ENCODE measurements at places on chromosomes 11 and 22.

- DNase-seq = no peak
These were observed 127.0 kb upstream of the PITPNB start for GRCh38 chr22:28046100-28046499.

DNA sequence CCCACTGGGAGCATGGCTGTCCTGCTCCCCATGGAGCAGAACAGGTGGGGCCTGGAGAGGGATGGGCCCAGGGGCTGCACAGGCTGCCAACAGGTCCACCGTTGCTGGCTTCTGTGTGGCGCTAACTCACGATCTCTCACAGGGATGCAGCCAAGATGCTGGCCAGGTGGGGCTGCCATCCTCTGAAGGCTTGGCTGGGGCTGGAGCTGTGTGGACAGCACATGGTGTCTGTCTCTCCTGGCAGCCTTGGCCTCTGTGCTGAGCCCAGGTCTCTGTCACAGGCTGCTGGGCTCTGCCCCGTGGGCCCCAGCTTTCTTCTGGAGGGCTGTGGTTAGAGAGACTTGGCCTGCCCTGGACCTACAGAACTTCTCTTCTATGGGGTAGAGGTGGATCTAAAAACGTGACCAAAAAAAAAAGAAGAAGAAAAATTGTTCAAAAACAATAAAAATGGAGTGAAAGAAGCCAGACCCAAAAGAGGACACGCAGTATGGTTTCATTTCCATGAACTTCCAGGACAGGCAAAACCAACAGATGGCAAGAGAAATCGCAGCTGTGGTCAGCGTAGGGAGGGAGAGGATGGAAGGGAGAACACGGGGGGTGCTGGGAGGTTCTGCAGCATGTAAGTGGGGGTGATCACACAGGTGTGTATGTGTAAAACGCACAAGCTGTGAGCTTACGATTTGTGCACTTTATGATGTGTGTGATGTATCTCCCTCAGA, 12.2 kb downstream of the PARVG start:
- DNase-seq = no peak

DNA sequence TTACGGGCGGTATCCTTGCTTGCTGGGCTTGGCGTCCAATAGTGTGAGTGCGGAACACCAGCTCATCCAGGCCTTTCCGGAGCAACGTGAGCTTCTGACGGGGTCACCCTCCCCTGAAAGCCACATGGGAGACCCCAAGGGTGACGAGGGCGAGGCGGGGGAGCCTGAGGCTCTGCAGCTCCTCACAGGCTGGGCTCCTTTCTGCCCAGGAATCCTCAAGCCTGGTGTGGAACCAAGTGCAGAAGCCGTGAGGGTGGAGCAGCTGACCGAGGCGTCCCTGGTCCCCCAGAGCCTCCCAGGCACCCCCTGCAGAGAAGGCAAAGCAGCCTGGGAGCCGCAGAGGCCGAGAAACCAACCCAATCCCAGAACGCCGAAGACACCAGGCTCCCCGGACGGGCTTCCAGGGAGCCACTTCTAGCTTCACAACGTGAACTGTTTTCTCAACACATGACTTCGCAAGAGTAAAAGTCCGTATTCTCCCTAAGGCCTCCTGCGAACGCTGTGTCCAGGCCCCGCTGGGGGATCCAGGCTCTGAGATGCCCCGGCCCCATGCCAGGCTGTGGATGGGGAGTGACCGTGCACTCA, 530.3 kb downstream of the BRD1 start:
- no peak for DNase-seq

DNA sequence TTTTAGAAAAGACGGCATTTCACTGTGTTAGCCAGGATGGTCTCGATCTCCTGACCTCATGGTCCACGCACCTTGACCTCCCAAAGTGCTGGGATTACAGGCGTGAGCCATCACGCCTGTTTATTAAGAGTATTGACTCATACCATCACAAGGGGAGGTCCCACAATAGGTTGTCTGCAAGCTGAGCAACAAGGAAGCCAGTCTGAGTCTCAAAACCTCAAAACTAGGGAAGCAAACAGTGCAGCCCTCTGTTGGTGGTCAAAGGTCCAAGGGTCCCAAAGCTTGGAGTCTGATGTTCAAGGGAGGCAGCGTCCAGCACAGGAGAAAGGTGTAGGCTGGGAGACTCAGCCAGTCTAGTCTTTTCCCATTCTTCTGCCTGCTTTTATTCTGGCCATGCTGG, 32.8 kb upstream of the LDLRAD3 start:
- no peak for DNase-seq

DNA sequence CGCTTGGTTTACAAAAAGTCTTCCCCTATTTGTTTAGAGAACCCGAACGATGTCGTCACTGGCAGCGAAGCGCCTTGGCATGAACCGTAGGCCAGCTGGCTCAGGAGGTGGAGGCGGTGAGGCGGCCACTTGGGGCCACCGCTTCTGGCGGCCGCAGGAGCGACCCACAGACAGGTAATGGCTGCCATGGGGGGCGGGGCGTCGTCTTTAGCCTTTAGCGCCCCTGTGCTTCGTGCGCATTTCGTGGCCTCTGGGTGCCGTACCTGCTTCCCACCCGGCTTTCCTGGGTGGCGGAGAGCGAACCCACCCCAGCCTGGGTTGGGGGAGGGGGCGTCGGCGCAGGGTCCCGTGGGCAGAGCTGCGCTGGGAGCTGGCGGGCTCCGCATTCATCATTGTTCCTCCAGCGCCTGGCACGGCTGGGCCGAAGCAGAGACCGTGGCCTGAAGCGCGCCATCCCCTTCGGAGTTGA, 469 bp upstream of the OSBP2 start:
- DNase-seq = peak; percentile 42
